Left lung (tissue), 14 donors: ENCODE measurements at places on chromosomes 3 and 15.

DNA sequence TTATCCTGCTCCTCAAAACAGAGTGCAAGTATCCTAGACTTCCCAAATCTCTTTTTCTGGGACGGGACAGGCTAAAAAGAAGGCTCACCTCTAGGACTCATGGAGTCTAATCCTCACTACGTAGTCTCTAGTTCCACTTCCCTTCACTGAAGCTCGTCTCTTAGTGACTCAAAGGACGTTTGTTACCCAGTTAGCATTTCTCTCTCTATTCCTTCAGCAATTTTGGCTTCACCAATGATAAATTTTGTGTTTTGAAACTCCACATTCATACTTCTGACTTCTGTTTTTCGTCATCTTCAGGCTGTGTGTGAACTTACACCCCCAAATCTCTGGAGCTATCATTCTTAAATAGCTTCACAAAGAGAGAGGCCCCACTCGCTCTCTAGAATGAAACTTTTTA is 627.1 kb downstream of the NAALADL2 start:
- no peak for DNase-seq

- peak; percentile 22 for DNase-seq
Measured at GRCh38 chr15:89648106-89649012, 6.9 kb downstream of the KIF7 start.

- DNase-seq, result no peak
Measured at GRCh38 chr15:39404767-39405181, 176.1 kb upstream of the THBS1 start.

- no peak for DNase-seq
Measured at GRCh38 chr15:68528626-68529290, 50.0 kb upstream of the CORO2B start.

GRCh38 chr3:171351676-171352075 is 108.5 kb downstream of the TNIK start:
- no peak for DNase-seq

DNA sequence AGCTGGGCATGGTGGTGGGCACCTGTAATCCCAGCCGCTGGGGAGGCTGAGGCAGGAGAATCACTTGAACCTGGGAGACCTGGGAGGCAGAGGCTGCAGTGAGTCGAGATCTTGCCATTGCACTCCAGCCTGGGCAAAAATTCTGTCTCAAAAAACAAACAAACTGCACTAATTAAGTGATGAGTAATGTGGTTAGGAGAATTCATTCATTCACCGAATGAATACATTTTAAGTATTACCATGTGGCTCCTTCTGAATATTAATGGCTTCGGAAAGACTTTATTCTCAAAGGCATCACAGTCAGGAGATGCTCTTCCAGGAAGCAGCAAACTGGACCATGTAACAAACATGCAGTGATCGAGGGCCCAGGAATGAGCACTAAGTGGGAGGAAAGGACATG is 23.6 kb downstream of the SPTSSB start:
- DNase-seq, result no peak

GRCh38 chr15:64687688-64688087 is 87.7 kb downstream of the RBPMS2 start:
- DNase-seq, result no peak

- DNase-seq, result no peak
Measured at GRCh38 chr3:51198477-51198876, 186.6 kb upstream of the MANF start.

- DNase-seq, result no peak
Measured at GRCh38 chr15:44015545-44016305, 179.3 kb downstream of the FRMD5 start.

- no peak for DNase-seq
Measured at GRCh38 chr3:117104792-117105191, 395.2 kb downstream of the TUSC7 start.

- peak; percentile 93 for DNase-seq
Measured at GRCh38 chr15:31440754-31441311, 114.2 kb downstream of the KLF13 start.

DNA sequence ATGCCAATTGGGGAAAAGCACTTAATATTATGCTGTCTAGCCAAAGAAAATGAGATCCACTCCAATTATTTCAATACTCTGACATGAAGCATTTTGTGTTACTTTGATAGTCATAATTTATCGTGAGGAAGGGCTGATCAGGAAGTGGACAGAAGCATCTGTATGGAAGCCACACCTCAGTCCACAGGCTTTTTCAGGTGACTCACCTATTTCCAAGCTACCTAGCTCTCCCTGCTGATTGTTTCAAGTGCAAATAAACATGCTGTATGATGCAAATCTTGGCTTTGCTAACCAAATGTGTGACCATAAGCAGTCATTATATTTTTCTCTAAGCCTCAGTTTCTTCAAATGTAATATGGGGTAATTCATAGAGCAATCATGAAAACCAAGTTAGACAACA is 30.8 kb upstream of the CPB1 start:
- DNase-seq, result no peak
